ENCODE measurements at places on chromosomes 5 and 9.

DNA sequence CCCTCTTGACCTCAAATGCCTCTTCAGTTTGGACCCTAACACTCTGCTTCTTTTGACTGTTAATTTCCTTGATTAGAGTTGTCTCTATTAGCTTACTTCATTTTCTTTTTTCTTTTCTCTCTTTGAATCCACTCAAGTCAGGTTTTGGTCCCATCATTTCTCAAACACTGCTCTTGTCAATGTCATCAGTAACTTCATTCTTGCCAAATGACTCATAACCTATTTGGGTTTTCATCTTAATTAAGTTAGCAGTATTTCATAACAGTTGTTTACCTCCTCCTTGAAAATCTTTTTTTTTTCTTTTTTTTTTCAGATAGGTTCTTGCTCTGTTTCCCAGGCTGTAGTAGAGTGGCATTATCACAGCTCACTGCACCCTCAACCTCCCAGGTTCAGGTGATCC, 119.6 kb downstream of the PARP8 start:
- no peak for DNase-seq

GRCh38 chr9:123457583-123457982, 101.6 kb downstream of the CRB2 start:
- no peak for DNase-seq

DNA sequence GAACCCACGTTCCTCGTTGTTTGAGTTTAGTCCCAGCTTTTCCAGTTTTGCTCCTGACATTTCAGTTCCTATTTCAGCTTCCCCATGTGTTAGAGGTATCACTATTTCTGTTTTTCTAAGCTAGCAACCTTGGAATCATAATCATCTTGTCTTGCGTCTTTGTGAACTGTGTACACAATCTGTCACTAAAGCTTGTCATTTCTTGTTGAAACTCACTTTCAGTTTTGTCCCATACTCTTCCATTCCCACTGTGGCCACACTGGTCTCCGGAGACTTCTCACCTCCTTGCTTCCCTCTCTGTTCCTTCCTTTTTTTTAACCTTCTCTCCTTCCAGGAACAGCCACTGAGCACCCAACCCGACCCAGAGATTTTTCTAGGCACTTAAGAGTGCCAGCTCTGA, 36.9 kb downstream of the TGFBR1 start:
- no peak for DNase-seq

GRCh38 chr5:32217886-32218396, 43.8 kb upstream of the GOLPH3 start:
- DNase-seq = no peak

DNA sequence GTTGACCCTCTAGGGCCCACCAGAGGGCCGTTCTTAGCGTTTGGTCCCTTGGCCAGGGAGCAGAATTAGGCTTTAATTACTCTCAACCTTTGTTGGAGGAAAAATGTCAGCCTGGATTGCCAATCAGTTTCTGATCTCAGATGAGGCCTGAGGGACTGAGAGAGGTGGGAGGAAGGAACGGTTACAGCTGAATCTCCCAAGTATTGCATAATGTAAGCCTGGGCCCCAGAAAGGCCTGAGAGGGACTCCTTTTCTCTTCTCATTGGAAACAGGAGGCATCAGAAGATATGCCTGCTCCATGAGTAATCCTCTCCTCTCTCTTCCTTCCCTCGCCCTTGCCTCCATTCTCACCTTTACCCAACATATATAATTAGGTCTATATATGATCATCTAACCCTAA, 105.7 kb downstream of the INSYN2B start:
- DNase-seq = peak; percentile 27

DNA sequence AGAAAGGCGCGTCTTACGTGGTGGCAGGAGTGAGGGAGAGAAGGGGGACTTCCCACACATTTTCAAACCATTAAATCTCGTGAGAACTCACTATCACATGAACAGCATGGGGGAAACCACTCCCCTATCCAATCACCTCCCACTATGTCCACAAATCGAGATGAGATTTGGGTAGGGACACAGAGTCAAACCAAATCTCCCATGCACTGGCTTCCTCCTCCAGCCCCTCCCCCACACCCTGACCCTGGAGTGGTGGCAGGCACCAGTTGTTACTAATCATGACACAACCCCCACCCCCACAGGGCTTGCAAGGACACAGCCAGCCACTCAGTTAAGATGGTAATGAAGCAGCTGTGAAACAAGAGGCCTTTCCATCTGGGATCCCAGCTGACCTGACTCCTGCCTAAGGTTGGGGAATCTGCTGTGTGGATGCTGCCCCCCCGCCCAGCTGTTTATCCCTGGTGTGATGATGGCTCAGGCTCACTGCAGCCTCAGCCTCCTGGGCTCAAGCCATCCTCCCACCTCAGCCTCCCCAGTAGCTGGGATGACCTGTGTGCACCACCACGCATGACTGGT, 57.1 kb upstream of the FUBP3 start:
- no peak for DNase-seq

GRCh38 chr9:130765137-130766020, 69.7 kb upstream of the ABL1 start:
- DNase-seq = no peak

GRCh38 chr5:134355681-134356080, 11.3 kb downstream of the CDKL3 start:
- DNase-seq = no peak

- no peak for DNase-seq
Measured at GRCh38 chr5:83428126-83428525, 43.4 kb upstream of the VCAN start.

- no peak for DNase-seq
Measured at GRCh38 chr5:159453209-159453608, 122.9 kb upstream of the IL12B start.

GRCh38 chr9:121886759-121887485, 206.2 kb downstream of the TTLL11 start:
- no peak for DNase-seq

GRCh38 chr5:44740660-44741059, 68.1 kb upstream of the MRPS30 start:
- DNase-seq = no peak

- no peak for DNase-seq
Measured at GRCh38 chr5:89855417-89855816, 554.1 kb downstream of the CETN3 start.

DNA sequence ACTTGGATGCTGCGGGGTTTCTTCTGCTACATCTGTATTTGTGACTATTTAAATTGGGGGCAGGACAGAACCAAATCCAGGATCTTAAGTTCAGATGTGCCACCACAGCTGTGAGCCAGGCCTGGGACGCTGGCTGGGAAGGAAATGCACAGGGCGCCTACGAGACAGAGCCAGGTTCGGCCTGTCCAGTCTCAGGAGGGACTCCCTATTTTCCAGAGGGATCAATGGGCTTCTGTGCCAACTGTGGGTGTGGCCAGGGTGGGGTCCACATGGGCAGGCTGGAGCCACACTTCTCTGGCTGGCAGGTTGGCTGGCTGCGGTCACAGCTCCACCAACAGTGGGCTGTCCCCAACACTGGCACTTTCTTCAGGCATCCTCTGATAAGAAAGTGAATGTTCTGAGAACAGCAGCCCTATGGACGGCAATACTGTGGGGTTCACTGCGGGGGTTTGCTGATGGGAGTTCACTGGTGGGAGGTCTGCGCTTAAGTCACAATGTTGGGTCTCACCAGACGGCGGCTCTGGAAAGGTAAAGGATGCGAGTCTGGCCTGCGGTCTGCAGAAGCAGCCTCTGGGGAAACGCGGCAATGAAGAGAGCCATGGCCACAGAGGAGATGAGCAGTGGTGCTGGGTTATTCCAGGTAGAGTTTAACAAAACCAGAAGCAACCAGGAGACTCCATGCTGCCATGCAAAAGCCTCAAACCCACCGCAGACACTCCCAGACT, 78.1 kb downstream of the DAP start:
- DNase-seq = no peak

Data from AG20443 (cell line).